Thymus (tissue), 14 donors: ENCODE measurements at places on chromosomes 4 and X.

- no peak for DNase-seq
These were observed 146.8 kb upstream of the USP9X start for GRCh38 chrX:40938423-40938822.

- DNase-seq: no peak
These were observed 38.2 kb downstream of the C4orf50 start for GRCh38 chr4:5979981-5980380.

DNA sequence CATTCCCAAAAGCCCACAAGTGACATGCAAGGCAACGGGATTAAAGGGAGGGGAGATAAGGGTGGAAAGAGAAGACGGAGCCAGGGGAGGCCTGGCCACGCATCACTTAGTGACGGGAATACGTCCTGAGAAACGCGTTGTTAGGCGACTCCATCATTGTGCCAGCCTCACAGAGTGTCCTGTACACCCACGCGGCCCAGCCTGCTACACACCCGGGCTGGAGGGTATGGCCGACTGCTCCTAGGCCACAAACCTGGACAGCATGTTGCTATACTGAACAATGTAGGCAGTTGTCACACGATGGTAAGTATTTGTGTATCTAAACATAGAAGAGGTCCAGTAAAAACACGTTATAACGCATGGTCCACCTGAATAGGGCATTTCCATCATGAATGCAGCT lies 23.4 kb downstream of the NSG1 start:
- DNase-seq: no peak

DNA sequence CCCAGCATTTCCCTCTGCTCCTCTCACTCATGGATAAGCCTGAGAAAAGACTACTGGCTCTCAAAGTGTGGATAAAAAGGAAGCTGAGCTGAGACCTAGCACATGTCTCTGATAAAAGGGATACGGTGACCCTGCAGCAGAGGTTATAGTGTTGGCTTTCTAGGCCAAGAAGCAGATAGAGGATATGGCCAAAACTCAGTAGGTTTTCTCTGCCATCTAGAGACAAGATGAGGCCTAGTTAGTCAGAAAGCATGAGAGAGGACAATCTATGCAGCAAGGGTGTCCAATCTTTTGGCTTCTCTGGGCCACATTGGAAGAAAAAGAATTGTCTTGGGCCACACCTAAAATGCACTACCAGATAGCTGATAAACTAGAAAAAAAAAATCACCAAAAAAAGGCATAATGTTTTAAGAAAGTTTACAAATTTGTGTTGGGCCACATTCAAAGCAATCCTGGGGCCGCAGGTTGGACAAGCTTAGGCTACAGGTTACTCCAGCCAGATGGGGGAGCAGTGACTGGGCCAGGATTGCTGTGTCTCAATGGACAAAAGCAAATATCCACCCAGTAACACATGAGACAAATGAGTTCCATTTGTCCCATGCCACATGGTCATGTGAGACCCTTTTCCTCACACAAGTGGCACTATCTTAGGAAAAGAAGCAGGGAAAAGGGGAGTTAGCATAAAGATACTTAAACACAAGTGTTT lies 411.4 kb downstream of the INPP4B start:
- DNase-seq: no peak

DNA sequence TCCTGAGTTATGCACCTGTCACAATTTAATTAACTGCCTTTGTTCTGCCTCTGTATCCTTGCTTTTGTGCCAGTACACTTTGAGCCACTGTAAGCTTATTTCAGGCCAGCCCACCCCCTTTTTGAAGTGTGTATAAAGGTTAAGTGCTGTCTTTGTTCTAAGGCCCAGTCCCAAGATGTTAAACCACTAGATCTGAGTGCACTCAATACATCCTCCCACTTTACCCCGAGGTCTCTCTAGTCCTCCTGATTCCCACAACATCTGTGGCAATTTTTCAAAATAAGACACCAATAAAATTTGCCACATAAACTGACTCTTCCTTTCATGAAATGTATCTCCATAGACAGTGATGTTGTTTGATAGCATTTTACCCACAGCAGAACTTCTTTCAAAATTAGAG lies 124.1 kb upstream of the SPIN4 start:
- no peak for DNase-seq

DNA sequence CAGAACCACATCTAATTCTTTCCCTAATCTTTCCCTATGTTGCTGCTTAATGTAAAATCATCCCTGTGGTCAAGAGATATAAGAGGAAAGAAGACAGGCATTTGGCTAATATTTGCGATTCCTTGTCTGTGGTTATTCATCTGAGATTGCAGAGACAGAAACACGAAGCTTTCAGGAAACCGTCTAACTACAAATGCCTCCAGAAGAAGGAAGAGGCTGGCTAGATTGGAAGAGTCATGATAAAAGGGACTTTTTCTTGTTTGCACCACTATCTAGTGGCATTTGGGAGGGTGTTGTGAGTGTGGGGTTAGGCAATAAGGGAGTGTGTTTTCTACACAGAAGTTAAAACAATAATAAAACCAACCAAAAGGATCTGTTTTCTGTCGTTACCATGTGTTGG lies 43.9 kb downstream of the TMEM154 start:
- no peak for DNase-seq

DNA sequence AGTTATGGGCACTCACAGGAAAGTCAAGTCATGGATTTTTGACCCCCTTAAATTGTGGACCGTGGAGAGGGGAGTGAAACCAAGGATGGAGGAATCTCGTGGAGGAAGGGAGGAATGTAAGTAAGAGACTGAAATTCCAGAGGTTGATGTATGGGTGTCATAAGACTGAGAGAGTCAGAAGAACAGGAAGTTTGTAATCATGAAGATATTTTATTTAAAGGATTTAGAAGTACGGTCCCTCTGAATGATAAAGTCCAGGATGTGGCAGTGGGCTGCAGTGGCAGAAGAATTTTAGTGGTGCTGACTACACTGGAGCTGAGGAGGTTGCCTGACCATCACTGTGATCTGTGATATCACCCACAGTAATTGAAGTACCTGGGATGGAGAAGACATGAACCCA lies 57.8 kb downstream of the DCLK2 start:
- no peak for DNase-seq

DNA sequence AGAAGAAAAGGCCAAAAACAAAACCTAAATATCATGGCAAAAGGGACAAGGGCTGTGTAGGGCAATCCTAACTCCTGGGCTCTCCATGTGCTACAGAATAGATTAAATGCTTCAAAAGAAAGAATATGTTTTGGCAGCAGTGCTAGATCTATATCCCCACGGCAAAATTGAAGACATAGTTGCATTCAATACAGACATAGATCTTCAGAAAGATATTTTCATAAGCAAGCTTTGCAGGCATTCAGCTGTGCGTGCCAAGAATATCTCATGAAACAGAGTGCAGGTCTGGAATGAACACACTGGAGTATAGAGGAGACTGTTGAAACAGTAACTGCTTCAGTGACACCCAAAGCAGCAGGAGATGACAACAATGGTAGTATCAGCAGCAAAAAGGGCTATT lies 1476.9 kb downstream of the ARAP2 start:
- no peak for DNase-seq

DNA sequence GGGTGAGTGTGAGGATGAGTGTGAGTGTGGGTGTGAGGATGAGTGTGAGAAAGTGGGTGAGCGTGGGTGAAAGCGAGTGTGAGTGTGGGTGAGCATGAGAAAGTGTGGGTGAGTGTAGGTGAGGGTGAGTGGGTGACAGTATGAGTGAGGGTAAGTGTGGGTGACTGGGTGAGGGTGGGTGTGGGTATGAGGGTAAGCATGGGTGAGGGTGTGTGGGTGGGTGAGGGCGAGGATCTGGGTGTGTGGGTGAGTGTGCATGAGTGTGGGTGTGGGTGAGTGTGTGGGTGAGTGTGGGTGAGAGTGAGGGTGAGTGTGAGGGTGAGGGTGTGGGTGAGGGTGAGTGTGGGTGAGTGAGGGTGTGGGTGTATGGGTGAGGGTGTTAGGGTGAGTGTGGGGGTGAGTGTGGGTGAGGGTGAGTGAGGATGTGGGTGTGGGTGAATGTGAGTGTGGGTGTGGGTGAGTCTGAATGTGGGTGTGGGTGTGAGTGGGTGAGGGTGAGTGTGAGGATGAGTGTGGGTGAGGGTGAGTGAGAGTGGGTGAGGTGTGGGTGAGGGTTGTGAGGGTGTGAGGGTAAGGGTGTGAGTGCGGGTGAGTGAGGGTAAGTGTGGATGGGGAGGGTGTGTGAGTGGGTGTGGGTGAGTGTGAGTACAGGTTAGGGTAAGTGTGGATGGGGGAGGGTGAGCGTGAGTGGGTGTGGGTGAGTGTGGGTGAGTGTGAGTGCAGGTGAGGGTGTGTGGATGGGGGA lies 48.9 kb downstream of the ING2 start:
- DNase-seq: no peak

DNA sequence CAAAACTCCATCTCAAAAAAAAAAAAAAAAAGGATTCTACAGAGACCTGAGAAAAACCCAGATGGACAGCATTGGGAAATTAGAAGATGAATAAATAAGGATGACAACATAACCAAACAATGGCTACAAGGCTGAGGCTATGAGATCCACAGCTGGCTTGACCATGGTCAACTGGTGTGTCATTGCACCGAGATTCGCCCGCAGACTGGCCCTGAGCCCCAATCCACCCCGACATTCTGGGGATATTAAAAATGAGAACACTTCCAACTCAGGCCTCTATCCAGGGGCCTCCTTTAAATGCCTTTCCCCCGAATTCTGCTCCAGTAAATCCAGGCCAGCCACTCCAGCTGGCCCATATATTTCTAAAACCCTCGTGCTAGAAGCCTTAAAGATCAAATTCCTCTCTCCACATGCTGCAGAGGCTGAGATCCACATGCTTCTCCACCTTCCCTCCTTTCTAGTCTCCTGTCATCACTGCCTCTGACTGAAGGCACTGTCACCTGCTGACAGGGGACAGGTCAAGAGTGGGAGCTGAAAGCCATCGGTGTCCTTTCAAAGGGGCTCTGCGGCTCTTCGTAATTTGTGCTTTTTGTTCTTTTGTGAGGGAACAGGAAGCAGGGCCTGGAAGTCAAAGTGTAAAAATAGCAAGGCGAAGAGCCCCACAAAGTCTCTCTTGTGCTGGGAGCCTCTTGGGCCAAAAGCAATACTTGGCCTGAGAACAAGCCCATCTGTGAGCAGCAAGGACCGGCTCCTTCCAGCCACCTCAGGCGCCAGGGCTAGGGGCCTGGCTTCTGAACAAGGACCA lies 203.7 kb downstream of the NSUN7 start:
- DNase-seq: no peak

DNA sequence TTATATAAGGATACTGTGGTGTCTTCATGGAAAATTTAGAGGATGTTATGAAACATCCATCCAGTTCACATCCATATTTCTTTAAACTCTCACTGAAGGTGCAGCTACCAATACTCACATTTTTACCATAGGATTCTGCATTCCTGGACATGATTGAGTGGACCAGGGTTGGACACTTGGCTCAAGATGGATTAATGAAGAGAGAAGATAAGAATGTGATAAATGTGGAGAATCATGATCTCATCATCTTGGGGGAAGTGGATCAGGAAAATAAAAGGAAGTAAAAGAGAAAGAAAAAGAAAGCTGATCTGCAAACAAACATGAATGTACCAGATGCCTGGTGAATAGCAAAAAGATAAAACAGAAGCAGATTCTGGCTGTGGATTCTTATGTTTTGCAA lies 175.4 kb downstream of the NPFFR2 start:
- DNase-seq: no peak

DNA sequence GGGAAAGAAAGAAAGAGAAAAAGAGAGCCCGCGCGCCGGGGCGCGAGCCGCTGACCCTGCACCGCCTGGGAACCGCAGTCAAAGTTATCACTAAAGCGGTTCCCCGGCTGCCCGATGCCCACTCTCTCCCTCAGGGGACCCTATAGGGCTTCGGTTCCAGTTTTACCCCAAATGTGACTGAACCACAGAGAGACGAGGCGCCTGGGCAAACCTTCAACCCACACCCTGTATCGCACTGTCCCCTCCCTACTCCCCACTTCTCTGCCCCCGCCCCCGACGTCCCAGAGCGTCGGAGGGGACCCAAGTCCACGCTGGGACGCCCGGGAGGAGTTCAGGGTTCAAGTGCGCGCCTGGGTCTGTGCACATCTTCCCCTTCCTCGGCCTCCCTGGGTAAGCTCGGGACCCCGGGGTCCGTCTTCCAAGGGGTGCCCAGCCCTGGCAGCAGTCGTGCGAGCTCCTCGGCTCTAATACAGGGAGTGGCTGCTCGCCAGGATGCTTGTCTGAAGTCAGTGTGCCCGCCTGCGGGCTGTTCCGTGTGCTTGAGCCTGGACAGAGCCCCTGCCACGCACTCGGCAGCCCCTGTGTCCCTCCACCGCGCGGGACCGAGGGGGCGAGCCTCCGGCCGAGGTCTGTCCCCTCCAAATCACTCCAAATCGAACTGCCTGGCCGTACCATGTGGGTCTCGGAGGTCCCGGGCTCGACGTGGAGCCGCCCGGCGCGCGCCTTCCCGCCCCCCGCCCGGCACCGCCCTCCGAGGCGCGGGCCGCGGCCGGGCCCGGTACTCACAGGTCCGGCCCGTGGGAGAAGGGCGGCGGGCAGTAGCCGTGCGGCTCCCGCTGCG lies 960 bp downstream of the TRPC3 start:
- no peak for DNase-seq

DNA sequence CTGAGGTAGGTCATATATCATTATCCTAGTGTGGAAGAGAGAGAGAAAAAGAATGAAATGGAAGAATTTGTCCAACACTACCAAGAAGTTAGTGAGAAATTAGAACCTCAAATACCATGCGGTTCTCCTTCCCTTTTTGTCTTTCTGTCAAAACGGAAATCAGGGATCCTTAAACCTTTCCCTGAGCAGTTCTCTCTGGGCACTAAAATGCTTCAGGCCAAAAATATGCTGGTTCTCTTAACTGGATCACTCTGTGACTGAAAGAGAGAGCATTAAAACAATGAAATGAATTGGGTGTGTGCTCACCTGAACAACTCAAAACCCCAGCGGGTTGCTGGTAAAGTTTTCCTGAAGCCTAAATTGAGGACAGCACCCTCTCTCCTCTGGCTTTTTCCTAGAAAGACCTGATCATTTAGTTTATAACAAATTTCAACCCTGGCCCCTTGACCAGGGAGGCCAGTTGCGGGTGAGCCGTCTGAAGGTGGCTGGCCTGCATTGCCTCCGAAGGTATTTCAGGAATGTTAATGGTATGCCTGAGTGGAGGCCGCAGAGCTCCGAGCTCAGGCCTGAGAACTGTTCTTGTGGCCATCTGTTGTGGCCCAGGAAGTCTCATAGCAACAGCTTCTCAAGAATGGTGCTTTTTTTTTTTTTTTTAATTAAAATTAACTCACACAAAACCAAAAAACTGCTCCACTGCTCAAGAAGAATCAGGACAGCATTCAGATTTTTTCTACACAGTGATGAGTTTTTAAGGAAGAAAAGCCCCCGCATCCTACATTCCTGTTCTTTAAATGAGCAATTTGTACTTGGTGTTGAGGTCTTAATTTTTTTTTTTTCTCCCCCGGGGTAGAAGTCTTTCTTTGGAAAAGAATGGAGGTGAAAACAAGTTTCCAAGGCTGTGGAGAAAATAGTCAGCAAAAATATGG lies 155.1 kb downstream of the SHROOM3 start:
- no peak for DNase-seq

DNA sequence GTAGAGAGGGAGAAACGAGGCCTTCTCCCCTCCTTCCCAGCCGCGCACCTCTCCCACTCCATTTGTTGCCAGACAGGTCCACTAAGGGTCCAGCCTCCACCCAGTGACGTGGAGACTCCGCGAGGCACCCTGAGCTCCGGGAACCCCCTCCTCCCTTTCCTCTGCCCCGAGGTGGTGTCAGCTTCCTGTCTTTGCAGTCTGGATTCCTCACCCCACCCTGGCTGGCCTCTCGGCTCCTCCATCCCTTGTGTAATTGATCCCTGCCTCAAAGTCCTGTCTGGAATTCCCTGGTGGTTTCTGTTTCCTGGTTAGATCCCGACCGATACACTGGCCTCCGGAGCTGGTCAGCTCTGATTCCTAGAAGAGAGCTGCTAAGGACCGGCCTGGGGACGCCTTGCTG lies 105.9 kb upstream of the SCOC start:
- no peak for DNase-seq

GRCh38 chr4:8599657-8600056 lies 7.1 kb downstream of the CPZ start:
- no peak for DNase-seq
